Upper lobe of left lung (tissue), 6 donors: ENCODE measurements at places on chromosomes 2 and 18.

DNA sequence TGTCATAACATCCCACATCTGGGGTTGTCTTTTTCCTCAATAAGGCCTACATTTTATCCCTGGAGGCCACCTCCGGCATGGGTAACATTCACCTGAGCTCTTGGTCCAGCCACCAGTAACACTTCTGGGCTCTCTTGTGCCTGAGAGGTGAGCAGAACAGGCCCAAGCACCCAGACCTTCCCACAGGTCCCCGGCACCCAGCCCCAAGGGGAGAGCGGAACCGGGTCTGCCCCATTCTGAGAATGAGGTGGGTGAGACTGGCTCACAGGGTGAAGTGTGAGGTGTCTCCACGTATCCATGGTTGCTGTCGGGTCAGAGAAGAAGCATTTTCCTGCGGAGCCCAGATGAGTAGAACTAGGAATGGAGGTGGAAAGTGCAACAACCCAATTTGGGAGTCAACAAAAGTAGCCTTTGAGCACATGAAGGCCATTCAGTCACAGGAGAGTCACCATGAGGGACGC lies 496.7 kb upstream of the MYT1L start:
- peak; percentile 11 for DNase-seq

GRCh38 chr18:12742453-12742852 lies 39.6 kb downstream of the PSMG2 start:
- DNase-seq = no peak

- no peak for DNase-seq
Measured at GRCh38 chr2:197850882-197851450, 46.6 kb downstream of the PLCL1 start.

DNA sequence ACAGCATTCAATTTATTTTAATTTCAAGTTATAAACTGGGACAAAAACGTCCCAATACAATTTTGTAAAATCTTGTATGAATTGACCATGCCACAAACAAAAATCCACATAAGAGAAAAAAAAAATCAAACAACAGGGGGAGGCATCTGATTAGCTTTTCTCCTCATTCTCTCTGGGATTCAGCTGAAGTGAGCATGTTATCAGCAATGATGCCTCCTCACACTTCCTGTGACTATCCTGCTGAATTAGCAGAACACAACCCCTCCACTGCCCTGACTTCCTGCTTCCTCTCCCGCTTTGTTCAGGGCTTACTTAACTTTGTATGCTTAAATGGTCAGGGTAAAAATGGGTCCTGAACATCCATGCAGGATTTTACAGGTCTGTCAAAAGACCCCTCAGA lies 132.2 kb upstream of the ITGB6 start:
- DNase-seq = peak; percentile 48

GRCh38 chr2:224211791-224212190 lies 172.7 kb upstream of the SERPINE2 start:
- DNase-seq = no peak

DNA sequence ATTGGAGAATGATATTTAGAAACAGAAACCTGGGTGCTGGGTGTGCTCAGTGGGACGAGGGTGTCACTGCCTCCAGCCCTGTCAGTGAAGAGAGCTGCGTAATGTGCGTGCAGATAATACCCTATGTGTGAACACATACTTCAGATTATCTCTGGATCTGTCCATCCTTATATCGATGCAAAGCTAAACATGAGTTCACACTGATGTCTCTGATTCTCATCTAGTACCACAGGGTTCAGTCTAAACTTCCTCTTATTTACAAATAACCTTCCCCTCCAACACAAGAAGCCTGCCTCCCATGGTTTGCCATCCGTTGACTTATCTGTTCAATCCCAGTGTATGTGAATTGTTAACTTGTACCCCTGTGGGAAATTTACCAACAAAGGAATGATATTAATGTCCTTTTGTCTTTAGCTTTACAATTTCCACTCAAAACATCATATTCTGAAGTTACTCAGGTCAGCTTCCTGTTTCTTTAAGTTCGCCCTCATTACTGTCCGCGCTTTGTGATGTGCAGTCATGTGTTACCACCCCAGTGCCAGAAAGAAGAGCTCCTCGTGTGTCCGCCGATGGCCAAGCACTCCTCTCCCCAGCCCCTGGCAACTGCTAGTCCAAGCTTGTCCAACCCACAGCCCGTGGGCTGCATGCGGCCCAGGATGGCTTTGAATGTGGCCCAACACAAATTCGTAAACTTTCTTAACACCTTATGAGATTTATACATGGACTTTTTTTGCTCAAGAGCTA lies 108.2 kb downstream of the RTP5 start:
- DNase-seq = no peak

DNA sequence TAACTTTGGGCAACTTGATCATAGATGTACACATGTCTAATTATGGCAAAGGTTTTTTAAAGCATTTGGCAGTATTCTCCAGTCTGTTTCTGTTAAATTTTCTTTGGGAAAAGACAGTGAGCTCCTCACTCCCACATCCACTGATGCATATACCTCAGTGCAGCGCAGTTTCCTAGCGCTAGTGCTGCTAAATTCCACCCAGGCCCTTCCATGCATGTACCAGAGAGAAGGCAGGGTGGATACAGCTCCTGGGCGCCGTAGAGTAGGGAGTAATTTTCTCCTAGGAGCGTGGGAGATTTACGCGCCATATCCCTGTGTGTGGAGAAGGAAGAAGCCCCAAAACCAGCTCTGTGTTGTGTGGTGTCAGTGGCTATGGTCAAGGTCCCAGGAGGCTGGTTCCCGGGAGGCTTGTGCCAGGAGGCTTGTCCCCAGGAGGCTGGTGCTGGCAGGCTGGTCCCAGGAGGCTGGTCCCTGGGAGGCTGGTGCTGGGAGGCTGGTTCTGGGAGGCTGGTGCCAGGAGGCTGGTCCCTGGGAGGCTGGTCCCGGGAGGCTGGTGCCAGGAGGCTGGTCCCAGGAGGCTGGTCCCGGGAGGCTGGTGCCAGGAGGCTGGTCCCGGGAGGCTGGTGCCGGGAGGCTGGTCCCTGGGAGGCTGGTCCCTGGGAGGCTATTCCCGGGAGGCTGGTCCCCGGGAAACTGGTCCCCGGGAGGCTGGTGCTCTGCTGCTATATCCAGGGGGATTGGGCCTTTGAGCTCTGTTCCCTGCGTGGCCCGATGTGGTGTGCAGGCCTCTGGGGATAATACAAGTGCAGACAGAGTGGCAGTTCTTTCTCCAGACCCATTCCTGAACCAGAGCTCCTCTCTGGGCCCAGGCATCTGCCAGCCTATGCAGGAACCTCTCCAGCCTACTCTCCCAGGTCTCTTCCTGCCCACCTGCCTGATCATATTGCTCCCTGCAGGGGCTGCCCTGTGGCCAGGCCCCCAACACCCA lies 161.2 kb downstream of the SEPTIN10 start:
- no peak for DNase-seq

DNA sequence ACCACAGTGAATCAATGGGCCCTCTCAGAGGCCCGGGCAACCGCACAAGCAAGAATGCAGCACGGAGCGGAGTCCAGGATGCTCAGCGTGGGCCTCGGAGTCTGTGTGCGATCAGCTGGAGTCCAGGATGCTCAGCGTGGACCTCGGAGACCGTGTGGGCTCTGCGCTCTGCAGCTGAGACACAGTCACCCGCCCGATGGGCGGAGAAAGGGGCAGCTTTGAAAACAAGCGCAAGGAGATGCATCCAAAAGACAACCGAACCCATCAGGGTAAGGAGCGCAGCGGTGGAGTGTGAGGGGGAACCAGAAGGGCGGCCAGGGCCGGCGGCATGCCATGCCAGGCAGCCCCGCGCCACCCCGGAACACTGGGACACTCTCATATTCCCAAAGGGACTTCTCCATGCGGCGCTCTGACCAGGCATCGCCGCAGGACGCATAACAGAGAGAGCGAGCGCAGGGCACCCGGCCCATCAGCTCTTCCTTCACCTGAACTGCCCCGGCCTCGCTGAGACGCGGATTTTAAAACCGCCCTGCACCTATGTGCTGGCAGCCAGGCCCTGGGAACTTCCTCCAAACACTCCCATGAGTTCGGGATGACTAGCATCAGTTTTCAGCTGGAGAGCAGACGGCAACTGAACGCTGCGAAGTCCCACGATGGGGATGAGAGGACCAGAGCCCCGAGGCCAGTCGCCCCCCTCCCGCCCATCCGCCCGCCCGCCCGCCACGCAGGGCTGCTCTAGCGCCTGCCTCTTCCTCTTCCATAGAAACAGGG lies 44.7 kb downstream of the MC5R start:
- DNase-seq = peak; percentile 61

GRCh38 chr2:54444503-54444902 lies 11.6 kb upstream of the SPTBN1 start:
- no peak for DNase-seq

DNA sequence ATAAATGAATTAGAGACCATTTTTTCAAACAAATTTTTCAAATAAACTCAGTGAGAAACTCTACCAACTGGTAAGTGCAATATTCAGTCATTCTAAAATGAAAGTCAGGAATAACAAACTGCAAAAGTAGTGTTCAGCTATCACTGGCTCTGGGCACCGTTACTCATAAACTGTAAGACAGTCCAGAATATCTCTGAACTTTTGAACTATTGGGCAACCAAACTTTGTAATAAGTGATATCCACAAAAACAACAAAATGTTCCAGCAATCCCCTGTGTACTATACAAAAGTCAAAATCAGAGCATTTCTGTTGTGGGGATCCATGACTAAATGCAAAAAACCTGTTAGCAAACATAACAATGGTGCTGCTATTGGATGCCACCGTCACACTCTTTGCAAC lies 56.3 kb downstream of the SLC25A12 start:
- no peak for DNase-seq

- no peak for DNase-seq
Measured at GRCh38 chr2:42124011-42124785, 45.0 kb upstream of the EML4 start.

- DNase-seq = no peak
Measured at GRCh38 chr18:74950479-74950878, 258.5 kb downstream of the PTGR3 start.

GRCh38 chr2:209876211-209876610 lies 104.6 kb downstream of the UNC80 start:
- no peak for DNase-seq

GRCh38 chr2:102367331-102367971 lies 11.9 kb downstream of the IL18R1 start:
- DNase-seq = no peak

DNA sequence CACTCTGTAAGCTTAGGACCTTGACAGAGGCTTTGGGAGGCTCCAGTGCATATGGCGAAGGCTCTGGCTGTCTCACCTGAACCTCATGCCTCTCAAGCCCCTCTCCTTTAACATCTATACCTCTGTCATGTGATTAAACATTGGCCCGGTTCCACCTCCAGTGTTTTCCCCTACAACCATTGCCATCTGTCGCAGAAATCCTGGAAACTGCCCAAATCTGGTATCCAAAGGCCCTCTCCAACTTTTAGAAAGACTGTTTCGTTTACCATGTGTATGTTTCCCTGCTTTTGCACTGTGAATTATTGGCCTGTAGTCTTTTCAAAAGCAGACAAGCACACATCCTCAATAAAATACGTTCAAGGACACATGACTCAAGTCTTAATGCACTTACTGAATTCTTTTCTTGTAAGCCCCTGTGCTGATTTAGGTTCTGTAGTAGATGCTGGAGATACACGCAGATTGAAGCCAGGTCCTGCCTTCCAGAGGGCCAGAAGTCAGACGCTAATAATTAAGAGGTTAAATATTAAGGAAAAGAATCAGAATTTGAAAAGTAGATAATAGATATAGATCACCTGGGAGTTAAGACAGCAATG lies 386.4 kb upstream of the SLC14A2 start:
- no peak for DNase-seq

DNA sequence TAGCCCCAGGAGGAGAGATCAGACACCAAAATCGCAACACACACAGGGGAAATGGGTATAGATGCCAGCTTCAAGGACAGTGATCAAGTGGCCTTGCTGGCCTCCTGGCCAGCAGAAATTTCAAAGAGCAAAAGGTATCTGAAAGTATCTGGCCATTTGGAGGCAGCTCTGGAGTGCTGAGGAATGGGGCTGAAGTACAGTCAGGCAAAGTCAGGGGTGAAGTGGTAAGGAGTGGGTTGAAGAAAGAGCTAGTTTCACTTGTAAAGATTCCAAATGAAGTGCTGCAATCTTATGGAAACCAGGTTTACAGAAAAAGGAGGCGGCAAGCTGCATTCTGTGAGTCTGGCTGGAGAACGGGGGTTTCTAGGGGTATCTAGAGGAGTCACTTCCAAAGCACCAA lies 19.2 kb upstream of the PCBP1 start:
- DNase-seq = no peak
